Karpas-422 (cell line): ENCODE measurements at places on chromosomes 7 and 10.

- no peak for DNase-seq
Observed at GRCh38 chr7:32586291-32587221, 91.3 kb downstream of the AVL9 start.

DNA sequence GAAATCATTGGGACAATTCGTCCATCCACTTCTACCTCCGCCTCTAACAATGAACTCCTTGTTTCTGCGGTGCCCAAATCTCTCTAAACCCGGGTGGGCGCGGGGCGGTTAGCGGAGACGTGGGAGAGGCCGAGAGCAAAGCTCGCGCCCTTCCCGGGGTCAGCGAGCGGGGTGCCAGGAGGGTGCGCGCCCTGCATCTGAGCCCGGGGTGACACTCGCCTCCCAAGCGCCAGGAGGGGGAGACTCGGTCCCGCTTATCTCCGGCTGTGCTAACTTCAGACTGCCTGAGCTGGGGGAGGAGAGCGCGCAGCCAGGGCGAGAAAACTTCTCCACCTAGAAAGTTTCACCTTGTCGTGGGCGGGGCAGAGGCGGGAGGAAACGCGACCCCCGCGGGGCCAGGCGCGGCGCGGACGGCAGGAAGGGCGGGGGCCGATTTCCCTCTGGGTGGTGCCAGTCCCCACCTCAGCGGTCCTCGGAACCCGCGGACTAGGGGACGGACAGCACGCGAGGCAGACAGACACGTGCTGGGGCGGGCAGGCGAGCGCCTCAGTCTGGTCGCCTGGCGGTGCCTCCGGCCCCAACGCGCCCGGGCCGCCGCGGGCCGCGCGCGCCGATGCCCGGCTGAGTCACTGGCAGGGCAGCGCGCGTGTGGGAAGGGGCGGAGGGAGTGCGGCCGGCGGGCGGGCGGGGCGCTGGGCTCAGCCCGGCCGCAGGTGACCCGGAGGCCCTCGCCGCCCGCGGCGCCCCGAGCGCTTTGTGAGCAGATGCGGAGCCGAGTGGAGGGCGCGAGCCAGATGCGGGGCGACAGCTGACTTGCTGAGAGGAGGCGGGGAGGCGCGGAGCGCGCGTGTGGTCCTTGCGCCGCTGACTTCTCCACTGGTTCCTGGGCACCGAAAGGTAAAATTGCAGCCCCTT, at the start of gene MET:
MET (plus strand) TSS at position 516 of the 915 bp plus-strand sequence. CDS start 26,889 bp downstream, outside the sequence.
- peak; percentile 97 for DNase-seq

GRCh38 chr7:30068117-30068516, 39.9 kb downstream of the PLEKHA8 start:
- DNase-seq = no peak

GRCh38 chr7:120988591-120989256, at the start of gene CPED1:
CPED1 (plus strand) TSS chr7:120988711; CDS start chr7:120989622, 911 bp downstream.
- peak; percentile 71 for DNase-seq

- no peak for DNase-seq
Observed at GRCh38 chr10:7030134-7030855, 380.5 kb downstream of the SFMBT2 start.

GRCh38 chr10:69213591-69214311, 6.4 kb upstream of the HKDC1 start:
- no peak for DNase-seq

DNA sequence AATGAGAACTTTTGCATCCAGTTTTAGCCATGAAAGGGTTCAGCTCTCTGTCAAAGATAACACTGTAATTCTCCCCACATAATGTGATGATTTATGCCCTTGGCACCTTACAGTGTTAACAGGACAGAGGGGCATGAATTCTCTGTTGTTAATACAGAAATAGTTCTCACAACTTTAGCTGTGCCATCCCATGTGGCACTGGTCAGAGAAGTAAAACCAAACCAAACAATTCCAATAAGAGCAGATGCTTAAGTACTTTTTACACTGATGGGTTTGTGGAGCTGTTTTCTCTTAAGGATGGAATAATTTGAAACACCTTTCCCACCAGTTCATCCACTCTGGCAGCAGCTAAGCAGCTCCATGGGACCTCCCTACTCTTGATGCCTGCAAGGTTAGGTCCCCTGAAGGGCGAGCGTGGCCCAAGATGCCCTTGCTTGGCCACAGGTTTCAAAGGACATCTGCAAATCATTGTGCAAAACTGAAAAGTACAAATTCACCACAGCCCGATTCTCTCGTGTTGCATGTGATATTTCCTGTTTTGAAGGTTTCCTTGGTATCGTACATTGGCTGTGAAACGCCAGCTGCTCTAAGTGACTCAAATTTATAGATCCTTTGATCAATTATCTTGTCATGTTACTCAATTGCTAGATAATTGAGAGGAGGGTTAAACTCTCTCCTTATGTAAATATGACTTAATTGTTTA, 82.5 kb upstream of the CREB5 start:
- peak; percentile 41 for DNase-seq

DNA sequence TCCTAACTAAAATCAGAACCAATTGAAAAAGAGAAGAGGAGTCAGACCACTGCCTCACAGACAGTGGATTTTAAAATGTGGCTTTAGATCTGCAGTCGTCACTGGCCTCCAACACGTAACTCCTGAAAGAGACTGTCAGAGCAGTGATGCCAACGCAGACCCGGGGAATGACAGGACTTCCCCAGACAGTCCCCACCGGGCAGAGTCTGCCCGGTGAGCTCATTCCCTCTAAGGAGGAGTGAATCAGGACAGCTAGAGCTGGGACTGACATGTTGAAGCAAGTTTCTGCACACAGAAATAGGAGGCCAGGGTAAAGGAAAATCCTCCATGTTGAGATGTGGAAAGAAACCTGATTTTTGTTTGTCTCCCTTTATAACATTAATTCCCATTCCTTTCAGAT, 105.0 kb downstream of the TES start:
- no peak for DNase-seq

- DNase-seq = no peak
Observed at GRCh38 chr10:78049851-78050250, 16.2 kb downstream of the RPS24 start.

- peak; percentile 72 for DNase-seq
Observed at GRCh38 chr10:121753726-121754476, 155.7 kb upstream of the FGFR2 start.

DNA sequence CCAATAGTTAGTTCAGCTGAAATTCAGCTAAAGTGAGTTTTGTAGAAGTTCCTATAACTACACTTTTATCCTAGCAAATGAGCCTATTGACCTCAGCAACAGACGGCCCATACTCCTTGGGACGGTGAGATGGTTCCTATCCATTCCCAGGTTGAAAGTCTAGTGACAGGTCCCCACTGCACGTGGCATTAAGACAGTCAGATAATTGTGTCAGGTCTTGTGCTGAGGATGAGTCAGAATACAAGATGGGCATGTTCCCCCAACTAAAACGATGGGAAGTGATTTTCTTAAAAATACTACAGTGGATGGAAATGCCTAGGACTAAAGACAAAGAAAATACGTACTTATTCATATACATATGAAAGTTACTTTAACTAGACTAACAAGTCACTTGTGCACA, 2.1 kb downstream of the CAV1 start:
- no peak for DNase-seq

- DNase-seq = no peak
Observed at GRCh38 chr7:75650062-75650461, 88.7 kb downstream of the HIP1 start.
